ENCODE measurements at places on chromosomes 4 and X. TPM values are rescaled to one million over a fixed set of nuclear protein-coding genes. Genes with fewer than 3 reads are reported as not detected.

DNA sequence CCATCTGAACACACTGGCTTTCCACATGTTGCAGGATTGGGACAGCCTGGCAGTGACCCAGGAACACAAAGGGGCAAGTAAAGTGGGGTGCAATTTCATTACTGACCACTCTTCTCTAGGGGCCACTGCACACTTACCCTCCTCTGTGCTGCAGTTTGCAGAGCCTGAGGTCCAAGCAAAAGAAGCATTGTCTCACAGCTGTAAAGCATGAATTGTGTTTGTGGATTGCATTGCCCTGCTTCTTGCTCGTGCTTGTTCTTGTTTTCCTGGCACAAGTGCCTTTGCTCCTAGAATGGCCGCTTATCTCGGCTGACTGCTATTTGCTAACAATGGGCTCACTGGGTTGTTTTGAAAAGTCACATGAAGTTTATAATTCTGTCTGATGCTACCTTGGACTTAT, 209.1 kb upstream of the JADE1 start:
- DNase-seq = no peak

GRCh38 chr4:166277853-166278252, 404.8 kb downstream of the TLL1 start:
- DNase-seq = no peak

GRCh38 chr4:56817840-56818491, 3.5 kb downstream of the SPINK2 start:
- DNase-seq = no peak

- DNase-seq = no peak
Measured at GRCh38 chr4:103375278-103375677, 177.1 kb upstream of the CENPE start.

DNA sequence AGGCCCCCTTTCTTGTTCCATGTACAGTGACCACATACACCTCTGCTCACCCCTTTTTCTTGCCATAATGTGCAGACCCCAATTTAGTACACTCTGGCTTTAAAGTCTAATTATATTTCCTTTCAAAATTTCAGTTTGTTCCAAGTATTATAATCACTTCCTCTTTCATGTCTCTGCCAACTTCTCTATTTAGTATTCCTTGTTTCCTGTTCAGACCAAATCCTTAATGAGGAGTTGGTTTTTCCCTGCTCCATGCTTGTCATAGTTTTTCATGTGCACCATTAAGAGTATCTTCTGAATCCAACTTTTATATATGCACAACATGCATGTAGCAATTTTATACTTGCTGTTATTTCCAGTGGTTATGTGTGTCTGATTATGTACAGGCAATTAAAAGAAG, 32.3 kb downstream of the USP53 start:
- DNase-seq = no peak

GRCh38 chr4:57710053-57710452, 599.9 kb upstream of the IGFBP7 start:
- DNase-seq = no peak

- no peak for DNase-seq
Measured at GRCh38 chrX:1323315-1323714, 13.3 kb upstream of the IL3RA start.

GRCh38 chr4:56668267-56668666, 12.8 kb downstream of the HOPX start:
- no peak for DNase-seq

DNA sequence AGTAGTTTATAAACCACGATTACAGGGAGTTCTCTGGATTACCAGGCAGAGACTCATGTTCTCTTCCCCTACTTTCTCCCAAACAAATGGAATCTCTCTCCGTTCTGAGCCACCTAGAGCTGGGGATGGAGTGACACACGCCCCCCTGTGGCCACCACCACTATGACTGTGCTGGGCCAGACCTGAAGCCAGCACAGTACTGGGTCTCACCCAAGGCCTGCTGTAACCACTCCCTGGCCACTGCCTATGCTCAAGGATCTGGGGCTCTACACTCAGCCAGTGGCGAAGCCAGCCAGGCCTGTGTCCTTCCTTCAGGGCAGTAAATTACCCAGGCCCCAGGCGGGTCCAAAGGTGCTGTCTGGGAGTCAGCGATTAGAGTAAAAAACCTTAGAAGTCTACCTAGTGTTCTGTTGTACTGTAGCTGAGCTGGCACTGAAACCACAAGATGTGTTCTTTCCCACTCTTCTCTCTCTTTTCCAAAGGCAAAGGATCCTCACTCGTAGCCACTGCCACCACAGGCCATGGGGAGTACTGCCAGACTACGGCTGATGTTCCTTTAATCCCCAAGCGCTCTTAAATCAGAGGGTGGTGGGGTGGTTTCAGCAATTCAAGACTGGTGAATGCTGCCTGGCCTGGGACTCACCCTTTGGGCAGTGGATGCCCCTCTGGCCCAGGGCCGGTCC, 412.2 kb upstream of the ARX start:
- no peak for DNase-seq

DNA sequence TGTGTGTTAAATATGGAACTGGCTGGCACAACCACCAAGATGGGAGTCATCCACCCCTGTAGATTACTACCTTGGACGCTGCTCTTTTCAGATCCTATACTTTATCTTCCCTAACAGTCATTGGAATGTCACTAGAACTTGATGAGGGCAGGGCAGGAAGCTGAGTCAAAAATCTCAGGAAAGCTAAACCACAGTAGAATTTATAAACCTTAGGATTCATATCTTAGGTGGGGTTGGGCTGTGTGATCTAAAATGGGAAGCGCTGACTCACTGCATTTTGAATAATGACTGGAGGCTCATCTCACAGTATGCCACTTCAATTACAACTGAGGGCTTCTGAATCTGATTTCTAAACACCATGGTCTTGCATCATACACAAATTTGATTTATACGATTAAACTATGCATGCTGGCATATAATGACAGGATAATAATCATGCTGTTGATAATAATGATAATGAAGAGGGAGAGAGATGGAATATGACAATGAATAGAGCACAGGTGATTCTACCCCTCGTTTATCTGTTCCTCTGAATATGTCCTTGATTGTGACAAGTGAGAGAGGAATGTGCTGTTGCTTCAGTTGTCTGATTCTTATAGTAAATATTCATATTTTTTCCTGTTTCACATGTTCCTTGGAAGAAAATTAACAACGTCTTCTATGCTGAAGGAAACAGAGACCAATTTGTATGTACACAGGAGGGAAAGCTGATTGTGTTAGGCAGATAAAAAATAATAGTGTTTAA, 270.3 kb upstream of the HS3ST1 start:
- no peak for DNase-seq

GRCh38 chrX:24169211-24169610, 19.7 kb downstream of the ZFX start:
- no peak for DNase-seq

DNA sequence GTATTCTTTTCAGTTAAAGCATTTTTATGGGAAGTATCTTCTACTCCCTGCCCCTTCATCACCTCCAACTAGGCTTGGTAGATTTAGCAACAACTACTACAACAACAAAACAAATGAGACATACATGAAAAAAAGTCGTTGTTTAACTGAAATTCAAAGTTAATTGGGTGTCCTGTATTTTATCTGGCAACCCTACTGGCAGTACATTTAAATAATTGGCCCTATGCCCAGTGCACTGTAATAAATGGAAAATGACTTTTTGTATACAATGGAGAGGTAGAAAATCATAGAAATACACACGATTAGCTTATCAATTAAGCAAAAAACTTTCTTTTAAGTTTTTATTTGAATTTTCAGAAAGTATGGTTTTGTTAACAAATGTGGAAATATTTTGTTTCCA, 21.4 kb upstream of the CLGN start:
- DNase-seq = no peak

GRCh38 chrX:17377091-17377717, 2.2 kb downstream of the NHS start:
- no peak for DNase-seq

Gene BEX2
- polyA plus RNA-seq = 78.9 TPM

Gene NLRP2B
- polyA plus RNA-seq = 0.06 TPM

Gene POU3F4
- 7.4 TPM for polyA plus RNA-seq

Gene VEGFC
- 15.3 TPM for polyA plus RNA-seq

Gene MAGEA2B
- not detected for polyA plus RNA-seq

Gene NXF2B
- 1.0 TPM for polyA plus RNA-seq
